Pancreas (tissue), 10 donors: ENCODE measurements at places on chromosomes 13 and 19.
A peak's percentile ranks its signal among the peaks of the same experiment; 100 is the strongest.

- DNase-seq = no peak
Measured at GRCh38 chr13:38662362-38662761, 24.5 kb upstream of the FREM2 start.

- no peak for DNase-seq
Measured at GRCh38 chr13:104975272-104975671, 1560.2 kb downstream of the EFNB2 start.

GRCh38 chr19:3112375-3113099 lies 18.4 kb downstream of the GNA11 start:
- no peak for DNase-seq

GRCh38 chr13:66159511-66159910 lies 1070.6 kb downstream of the PCDH9 start:
- no peak for DNase-seq

- no peak for DNase-seq
Measured at GRCh38 chr13:44974056-44974793, 15.0 kb downstream of the NUFIP1 start.

GRCh38 chr13:113184568-113185440 lies 23.7 kb downstream of the PCID2 start:
- DNase-seq = no peak

DNA sequence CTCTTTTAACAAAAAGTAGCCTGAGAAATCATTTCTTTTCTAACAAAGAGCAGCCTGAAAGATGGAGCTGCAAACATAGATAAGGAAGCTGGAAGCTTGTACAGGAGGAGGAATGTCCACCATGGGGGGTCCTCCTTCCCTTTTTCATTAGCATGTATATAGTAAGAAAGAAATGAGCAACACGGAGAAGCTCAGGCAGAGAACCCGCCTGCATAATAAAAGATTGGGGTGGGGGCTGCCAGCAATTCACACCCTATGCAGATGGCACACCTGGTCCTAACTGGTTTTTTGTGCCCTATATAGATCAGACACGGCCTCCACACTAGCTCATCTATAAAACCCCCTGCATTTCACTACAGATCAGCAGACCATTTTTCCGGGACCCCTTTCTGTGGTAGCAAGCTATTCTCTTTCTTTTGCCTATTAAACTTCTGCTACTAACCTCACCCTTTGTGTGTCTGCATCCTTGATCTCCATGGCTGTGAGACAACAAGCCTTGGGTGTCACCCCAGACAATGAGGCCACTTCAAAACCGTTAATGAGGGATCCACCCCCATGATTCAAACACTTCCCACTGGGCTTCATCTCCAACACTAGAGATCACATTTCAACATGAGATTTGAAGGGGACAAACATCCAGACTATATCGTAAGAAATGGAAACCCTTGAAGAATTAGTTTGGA lies 167.5 kb upstream of the FREM2 start:
- no peak for DNase-seq

GRCh38 chr19:23286477-23286876 lies 36.3 kb upstream of the ZNF724 start:
- no peak for DNase-seq

DNA sequence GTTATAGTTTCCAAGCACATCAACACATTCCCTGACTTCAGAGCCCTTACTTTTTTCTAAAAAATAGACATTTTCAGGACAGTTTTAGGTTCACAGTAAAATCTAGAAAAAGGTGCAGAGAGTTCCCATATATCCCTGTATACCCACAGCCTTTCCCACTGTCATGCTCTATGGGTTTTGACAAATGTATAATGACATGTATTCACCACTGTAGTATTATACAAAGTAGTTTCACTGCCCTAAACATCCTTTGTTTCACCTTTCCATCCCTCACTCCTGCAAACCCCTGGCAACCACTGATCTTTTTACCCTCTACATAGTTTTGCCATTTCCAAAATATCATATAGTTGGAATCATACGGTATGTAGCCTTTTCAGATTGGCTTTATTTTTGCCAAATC lies 15.6 kb downstream of the NAA16 start:
- no peak for DNase-seq

DNA sequence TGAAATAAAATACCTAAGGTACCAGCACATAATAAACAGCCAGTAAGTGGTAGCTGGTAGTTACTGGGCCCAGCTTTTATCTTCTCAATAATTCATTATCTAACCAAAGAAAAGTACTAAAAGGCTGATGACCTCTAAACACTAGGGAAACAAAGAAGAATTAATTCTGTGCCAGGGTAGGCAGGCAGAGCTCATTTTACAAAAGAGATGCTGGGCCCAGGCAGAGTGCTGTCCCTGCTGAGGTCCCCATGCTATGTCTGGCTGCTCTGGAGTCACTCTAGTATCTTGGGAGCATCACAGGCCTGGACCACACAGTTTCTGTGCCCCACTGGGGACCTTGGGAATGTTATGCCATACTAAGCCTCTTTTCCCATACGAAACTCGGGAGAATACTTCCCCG lies 18.2 kb downstream of the ZNF507 start:
- DNase-seq = no peak

GRCh38 chr13:30306762-30307193 lies 573 bp downstream of the KATNAL1 start:
- DNase-seq = peak; percentile 91

- DNase-seq = no peak
Measured at GRCh38 chr13:97221466-97221865, 667 bp upstream of the MBNL2 start.

GRCh38 chr13:98963917-98964316 lies 13.9 kb downstream of the DOCK9 start:
- DNase-seq = no peak

DNA sequence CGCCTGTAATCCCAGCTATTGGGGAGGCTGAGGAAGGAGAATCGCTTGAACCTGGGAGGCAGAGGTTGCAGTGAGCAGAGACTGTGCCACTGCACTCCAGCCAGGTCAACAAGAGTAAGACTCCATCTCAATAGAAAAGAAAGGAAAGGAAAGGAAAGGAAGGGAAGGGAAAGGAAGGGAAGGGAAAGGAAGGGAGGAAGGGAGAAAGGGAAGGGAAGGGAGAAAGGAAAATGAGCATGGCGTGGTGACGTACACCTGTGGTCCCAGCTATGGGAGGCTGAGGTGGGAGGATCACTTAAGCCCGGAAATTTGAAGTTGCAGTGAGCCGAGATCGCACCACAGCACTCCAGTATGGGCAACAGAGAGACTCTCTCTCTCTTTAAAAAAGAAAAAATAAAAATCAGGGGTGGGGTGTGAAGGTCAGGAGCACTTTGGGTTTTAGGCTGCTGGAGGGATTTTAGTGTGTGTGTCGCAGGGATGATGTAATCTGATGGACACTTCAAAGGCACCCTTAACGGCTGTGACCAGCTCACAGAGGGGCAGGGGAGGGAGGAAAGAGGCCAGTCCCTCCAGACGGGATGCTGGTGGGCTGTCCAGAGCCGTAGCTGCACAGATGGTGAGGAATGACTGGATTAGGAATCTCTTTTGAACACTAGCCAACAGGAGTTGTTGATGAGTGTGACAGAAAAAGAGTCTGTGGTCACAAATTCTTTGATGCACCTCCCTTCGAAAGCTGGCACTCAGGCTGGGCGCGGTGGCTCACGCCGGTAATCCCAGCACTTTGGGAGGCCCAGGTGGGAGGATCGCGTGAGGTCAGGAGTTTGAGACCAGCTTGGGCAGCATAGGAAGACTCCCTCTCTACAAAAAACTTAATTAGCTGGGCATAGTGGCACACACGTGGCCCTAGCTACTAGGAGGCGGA lies 27.6 kb downstream of the TMPRSS9 start:
- DNase-seq = no peak

GRCh38 chr19:18897094-18898029 lies 1.4 kb upstream of the CERS1 start:
- DNase-seq = no peak

- no peak for DNase-seq
Measured at GRCh38 chr13:31674051-31674450, 65.3 kb upstream of the RXFP2 start.

DNA sequence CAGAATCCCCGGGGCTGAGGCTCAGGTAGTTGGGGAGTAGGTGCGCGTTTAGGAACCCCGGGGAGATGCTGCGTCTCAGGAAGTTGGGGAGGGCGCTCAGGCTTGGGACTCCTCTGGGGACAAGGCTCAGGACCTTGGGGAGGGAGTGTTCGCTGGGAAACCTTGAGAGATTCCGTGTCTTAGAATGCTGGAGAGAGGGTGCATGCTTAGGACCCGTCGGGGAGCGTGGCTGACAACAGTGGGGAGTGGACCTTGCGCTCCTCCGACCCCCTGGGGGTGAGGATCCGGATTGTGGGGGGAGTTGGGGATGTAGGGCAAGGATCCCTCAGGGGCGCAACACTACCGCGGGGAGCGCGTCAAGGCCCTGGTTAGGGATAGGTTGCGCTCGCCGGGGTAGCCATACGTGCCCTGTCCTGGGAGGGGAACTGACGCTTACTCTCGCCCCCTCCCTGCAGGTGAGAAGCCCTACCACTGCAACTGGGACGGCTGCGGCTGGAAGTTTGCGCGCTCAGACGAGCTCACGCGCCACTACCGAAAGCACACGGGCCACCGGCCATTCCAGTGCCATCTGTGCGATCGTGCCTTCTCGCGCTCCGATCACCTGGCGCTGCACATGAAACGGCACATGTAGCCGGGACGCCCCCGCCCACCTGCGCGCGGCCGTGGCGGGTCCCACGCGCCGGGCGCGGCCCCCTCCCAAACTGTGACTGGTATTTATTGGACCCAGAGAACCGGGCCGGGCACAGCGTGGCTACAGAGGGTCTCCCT lies 2.0 kb downstream of the KLF2 start:
- peak; percentile 40 for DNase-seq

GRCh38 chr19:8681345-8682029 lies 17.1 kb downstream of the ACTL9 start:
- DNase-seq = no peak

- DNase-seq = no peak
Measured at GRCh38 chr13:95217920-95218830, 83.1 kb downstream of the ABCC4 start.

DNA sequence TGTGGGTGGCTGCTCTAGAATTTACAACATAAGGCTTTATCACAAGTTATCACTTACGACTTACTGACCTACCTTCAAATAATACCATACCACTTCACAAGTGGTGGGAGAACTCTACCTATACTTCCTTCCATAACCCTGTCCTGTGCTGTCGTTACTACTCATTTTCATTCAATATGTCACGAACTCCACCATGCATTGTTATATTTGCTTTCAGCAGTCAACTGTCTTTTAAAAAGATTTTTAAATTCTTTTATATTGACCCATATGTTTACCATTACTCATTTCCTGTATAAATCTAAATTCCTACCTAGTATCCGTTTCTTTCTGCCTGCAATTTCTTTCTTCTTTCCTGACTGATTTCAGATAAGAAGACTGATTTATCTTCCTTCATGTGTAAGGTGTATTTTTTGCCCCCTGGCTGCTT lies 200.0 kb downstream of the KLF12 start:
- no peak for DNase-seq

- DNase-seq = no peak
Measured at GRCh38 chr13:24822640-24823039, 58.7 kb downstream of the RNF17 start.

- no peak for DNase-seq
Measured at GRCh38 chr13:106284358-106284757, 251.1 kb downstream of the EFNB2 start.

DNA sequence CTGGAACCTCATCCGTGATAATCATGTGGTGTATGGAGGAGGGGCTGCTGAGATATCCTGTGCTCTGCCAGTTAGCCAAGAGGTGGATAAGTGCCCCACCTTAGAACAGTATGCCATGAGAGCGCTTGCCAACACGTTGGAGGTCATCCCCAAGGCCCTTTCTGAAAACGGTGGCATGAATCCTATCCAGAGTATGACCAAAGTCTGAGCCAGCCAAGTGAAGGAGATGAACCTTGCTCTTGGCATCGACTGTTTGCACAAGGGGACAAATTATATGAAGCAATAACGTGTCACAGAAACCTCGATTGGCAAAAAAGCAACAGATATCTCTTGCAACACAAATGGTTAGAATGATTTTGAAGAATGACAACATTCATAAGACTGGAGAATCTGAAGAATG lies 251.2 kb upstream of the OBI1 start:
- no peak for DNase-seq

GRCh38 chr13:99063952-99064351 lies 86.1 kb upstream of the DOCK9 start:
- no peak for DNase-seq

- no peak for DNase-seq
Measured at GRCh38 chr13:113202912-113203311, 5.6 kb downstream of the PCID2 start.
